ENCODE measurements at places on chromosomes 16 and 17. TPM values are rescaled to one million over a fixed set of nuclear protein-coding genes. Genes with fewer than 3 reads are reported as not detected.

GRCh38 chr16:4494746-4495490 lies 18.7 kb downstream of the HMOX2 start:
- no peak for DNase-seq
- peak overlapping the region; percentile 23 for H3K27ac ChIP-seq
- no peaks in the 10 kb centered on the region for H3K27me3 ChIP-seq

DNA sequence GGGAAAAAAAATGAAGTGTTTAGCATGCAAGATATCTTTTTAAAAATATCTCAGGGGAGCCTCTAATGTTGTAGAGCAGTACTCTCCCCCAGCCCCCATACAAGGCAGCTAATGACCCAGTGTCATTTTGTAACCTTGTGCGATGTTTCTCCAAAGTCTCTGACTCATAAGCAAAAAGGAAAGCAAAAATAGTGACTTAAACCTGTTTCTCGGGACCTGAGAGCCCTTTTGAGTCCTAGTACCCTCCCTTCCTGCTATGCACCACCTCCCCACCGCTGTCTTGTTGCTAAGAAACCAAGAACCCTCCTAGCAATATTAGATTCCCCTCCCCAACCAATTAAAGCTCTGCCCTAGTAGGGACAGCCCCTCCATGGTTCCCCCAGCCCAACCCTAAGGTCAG lies 2.8 kb downstream of the MYCBPAP start:
- H3K27ac ChIP-seq = no peak overlapping the region
- no peaks in the 10 kb centered on the region for H3K36me3 ChIP-seq
- no peak overlapping the region for H3K4me3 ChIP-seq

DNA sequence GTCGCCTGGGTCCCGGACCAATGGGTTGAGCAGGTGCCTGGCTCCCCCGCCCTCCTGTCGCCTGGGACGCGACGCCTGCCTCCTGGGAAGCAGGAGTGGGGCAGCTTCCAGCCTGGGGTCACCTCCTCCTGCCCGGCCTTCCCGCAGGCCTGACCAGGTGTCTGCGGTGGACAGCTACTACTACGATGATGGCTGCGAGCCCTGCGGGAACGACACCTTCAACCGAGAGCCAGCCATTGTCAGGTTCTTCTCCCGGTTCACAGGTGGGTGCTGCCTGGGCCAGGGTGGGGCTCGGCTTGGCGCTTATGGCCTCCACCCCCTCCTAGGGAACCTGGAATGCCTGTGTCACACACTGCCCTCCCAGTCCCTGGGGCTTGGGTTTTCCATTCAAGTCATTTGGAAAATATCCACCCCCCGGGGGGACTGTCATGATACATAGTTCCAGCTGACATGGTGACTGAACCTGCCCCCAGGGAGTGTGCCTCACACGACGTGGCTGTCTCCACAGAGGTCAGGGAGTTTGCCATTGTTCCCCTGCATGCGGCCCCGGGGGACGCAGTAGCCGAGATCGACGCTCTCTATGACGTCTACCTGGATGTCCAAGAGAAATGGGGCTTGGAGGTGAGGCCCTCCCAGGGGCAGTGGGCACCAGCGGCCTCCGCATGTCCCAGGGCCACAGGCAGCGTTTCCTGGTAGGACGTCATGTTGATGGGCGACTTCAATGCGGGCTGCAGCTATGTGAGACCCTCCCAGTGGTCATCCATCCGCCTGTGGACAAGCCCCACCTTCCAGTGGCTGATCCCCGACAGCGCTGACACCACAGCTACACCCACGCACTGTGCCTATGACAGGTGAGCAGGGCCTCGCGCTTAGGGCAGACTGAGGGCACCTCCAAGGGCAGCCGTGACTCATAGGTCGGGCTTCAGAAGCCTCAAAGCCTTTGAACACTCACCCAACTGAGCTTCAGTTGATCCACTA lies 2.3 kb downstream of the DNASE1 start:
- H3K4me3 ChIP-seq = no peak overlapping the region
- 0 out of 2 replicates have a peak overlapping the region, but pooled peaks have one; percentile 16 for H3K27ac ChIP-seq
- H3K36me3 ChIP-seq = peaks cover 63% of the 10 kb centered on the region
- peaks cover 29% of the 10 kb centered on the region for H3K4me1 ChIP-seq

DNA sequence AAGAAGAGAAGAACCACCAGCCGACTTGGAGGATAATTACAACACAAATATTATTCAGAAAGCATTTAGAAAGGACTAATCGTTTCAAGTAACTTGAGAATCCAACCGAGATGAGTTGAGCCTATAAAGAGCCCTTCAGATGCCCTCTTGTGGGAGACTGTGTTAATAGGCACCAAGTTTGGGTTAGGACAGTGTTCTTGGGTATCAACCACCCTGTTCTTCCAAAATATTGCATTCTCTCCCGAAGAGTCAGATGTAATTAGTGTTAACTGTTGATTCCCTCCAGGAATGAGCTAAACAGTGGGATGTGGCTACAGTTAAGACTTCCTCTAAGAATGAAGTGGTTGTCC lies 87.8 kb upstream of the NOL11 start:
- DNase-seq = no peak
- H3K36me3 ChIP-seq = peaks cover 13% of the 10 kb centered on the region
- no peak overlapping the region for H3K27ac ChIP-seq
- no peaks in the 10 kb centered on the region for H3K27me3 ChIP-seq
- H3K4me1 ChIP-seq = peaks cover 9% of the 10 kb centered on the region

DNA sequence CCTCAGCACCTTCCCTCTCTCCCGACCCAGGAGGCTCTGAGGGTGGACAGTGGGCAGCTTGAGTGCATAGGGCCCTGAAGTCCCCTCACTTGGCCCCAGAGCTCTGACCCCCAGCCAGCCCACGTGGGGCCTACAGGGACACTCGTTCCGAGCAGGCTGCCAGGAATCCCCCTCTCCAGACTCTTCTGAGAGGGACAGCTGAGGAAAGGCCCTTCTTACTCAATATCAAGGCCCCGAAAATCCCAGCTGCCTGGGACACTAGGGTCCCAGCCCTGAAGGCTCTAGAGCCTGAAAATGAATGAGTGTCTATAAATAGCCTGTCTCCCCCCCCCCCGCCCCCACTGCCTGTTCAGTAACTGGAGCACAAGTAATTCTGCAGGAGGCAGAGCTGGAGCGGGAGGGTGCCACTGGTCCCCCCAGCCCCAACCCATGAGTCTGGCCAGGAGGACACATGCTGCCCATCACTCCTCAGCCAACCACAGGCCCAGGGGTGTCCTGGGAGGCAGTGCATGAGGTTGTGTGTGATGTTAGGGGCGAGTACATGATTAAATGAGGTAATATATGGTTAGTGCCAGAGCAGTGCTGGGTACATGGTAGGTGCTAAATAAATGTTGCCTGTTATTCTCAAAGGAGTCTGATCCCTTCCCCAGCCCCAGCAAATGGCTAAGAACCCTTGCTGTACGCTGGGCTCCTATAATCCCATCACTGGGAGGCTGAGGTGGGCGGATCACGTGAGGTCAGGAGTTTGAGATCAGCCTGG lies 11.6 kb downstream of the ADAM11 start:
- H3K4me3 ChIP-seq = no peak overlapping the region
- H3K36me3 ChIP-seq = no peaks in the 10 kb centered on the region
- H3K27me3 ChIP-seq = no peaks in the 10 kb centered on the region
- no peak overlapping the region for H3K27ac ChIP-seq

The XYLT1 gene
- 25.0 TPM for total RNA-seq

DNA sequence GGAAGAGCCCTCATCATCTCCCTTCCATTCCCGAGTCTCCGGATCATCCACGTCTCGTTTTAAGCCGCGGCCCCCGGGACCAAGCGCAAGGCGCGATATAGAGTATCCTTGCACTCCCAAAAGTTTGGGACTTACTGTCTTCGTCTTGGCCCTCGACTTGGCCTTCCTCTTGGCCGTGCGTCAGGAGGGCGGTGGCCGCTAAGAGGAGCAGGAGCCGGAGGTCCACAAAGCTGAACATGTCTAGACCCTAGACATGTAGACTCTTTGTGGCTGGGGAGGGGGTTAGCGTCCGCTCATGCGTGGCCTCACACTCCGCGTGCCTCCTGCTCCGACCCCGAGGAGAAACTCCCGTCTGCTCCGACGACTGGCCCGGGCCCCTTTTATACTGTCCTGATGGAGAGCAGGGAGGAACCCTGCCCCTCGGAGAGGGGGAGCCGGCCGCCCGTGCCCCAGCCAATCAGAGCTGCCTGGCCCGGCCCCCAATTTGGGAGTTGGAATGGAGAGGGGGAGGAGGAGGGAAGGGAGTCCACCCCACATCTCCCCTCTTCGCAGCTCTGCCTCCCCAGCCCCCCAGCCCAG lies at the start of gene COL1A1:
COL1A1 (minus strand) TSS at position 356 of the 579 bp plus-strand sequence; CDS start at position 238, 118 bp downstream.
- H3K4me3 ChIP-seq = peak within 1 kb of the TSS; percentile 86
- H3K4me1 ChIP-seq = peaks cover 26% of the 10 kb centered on the region
- H3K27me3 ChIP-seq = peaks cover 61% of the 10 kb centered on the region
- H3K27ac ChIP-seq = no peak within 1 kb of the TSS
- peak; percentile 47 for DNase-seq
- H3K36me3 ChIP-seq = no peaks in the 10 kb centered on the region

All from WTC11 (cell line).